ENCODE measurements at places on chromosomes 3 and 15. TPM values are rescaled to one million over a fixed set of nuclear protein-coding genes. Genes with fewer than 3 reads are reported as not detected.

DNA sequence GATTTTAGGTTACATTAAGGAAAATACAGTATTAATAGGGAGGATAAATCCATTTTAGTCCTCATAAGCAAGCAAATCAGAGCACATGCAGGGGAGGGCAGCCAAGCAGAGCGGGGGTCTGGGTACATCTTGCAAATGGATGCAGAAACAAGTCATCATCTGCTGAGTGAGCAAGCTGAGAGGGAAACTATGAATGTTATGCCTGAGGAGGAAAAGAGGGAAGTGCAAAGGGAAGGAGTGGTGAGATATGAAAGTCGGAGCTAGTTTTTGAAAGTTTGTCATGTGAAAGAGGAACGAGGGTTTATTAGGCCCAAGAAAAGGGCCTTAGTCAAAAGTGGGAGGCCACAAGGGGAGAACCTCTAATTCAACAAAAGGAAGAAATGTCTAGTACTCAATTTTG, 15.4 kb downstream of the PTX3 start:
- no peak for DNase-seq

GRCh38 chr3:26369133-26369532, 253.4 kb upstream of the LRRC3B start:
- no peak for DNase-seq

DNA sequence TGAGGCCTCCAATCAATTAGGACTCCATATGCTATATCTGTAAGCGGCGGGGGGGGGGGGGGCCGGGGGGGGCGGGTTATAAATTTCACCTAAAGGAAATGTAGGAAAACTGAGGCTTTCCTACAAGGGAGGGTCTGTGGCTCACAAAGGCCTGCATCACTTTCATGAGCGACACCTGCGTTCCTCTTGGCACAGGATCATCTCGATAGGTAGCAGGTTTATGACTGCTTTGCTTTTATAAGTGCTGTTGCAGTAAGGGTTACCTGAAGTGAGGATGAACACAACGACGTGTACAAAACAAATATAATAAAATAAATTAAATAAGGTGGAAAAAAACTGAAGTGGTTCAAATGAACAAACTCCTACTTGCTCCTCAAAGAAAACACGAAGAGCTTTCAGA, 194.3 kb downstream of the FOXP1 start:
- DNase-seq, result no peak

DNA sequence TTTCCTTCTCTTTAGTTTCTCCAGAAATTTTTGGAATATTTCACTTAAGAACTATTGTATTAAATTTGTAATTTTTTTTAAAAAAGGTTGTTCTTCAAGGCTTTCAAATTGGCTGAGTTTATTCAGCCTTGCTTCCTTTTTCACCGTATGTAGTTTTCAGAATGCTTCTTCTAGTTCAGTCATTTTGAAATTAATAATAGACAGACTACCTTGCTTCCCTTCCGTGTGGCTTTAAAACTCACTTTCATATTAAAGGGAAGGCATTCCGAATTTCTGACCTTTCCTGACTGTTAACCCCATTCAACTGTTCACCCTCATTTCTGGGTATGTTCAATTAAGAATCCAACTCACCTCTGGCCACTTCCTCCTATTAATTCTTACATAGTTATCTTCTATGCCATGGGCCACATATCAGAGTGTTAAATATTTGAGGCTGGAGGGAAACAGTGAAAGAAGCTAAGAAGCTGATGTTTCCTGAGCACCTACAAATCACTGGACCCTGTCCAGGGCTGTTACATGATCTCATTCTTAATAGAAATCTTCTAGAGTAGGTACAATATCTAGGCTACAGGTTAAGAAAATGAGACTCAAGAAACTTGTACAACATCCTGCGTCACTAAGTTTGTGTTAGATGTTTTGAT, 237.5 kb downstream of the P3H2 start:
- DNase-seq, result no peak

- no peak for DNase-seq
Measured at GRCh38 chr15:28060005-28060404, 39.1 kb downstream of the OCA2 start.

- DNase-seq, result no peak
Measured at GRCh38 chr15:33047077-33047476, 147.4 kb downstream of the FMN1 start.

- DNase-seq, result no peak
Measured at GRCh38 chr3:64848822-64849221, 161.0 kb upstream of the ADAMTS9 start.

GRCh38 chr3:55735976-55736375, 248.9 kb upstream of the WNT5A start:
- DNase-seq, result no peak

DNA sequence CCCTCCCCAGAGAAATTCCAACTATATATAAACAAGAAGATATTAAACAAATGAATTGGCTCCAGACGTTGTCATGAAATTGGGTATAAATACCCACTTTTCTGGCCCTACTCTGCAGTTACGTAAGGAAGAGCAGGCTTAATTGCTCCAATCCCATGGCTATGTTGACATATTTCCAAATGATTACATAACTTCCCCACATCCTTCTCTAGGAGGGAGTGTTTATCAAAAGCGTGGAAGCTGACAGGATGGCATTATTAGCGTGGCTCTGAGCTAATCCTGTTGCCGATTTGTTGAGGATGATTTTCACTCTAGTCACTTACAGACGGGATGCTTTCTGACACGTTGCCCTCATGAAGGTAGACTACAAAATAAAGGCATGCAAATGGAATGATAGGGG, 347.5 kb upstream of the TMCO5A start:
- DNase-seq, result no peak

GRCh38 chr3:77939726-77940125, 899.8 kb downstream of the ROBO2 start:
- no peak for DNase-seq

GRCh38 chr3:161043336-161044035, 61.7 kb downstream of the B3GALNT1 start:
- no peak for DNase-seq

DNA sequence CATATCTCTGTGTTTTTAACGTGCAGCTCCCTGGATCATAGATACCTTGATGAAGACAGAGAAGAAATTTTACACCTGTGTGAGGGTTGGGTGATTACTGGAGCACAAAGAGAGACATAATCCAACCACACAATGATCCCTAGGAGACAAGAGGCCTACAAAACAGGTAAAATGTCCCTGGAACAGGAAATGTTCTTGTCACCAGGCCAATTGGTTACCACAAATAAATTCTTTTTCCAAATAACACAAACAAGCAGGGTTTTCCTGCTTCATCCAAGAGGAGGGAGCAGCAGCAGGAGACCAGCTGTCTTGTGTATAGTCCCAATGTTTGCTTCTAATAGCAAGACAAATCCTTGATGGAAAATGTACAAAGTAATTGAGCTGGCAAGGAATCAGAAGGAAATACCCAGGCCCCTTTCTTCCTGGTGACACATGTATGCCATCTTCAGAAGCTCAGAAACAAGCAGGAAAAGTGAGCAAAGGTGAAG, 1.4 kb downstream of the MGLL start:
- no peak for DNase-seq

DNA sequence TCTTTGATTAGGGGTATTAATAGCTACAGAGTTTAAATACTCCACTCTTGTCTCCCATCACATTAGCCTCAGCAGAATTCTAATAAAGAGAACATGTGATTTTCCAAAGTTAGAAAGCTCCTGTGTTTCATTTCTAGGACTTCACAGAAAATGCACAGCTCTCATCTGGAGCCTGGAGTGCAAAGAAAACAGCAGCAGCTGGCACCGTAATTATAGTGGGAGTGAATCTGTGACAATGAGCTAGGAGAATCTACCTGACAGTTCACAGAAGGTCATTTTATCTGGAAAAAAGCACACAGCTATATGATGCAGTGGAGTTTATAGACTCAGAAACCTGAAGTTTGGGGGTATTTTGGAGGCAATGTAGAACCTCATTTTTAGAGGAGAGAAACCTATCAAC, 5.4 kb upstream of the TRIM59 start:
- DNase-seq, result no peak

GRCh38 chr3:14410503-14411165, 8.2 kb downstream of the SLC6A6 start:
- DNase-seq, result no peak

GRCh38 chr3:124526601-124527000, 203.7 kb upstream of the UMPS start:
- no peak for DNase-seq

- DNase-seq, result no peak
Measured at GRCh38 chr15:82858932-82859331, 49.5 kb downstream of the WHAMM start.

DNA sequence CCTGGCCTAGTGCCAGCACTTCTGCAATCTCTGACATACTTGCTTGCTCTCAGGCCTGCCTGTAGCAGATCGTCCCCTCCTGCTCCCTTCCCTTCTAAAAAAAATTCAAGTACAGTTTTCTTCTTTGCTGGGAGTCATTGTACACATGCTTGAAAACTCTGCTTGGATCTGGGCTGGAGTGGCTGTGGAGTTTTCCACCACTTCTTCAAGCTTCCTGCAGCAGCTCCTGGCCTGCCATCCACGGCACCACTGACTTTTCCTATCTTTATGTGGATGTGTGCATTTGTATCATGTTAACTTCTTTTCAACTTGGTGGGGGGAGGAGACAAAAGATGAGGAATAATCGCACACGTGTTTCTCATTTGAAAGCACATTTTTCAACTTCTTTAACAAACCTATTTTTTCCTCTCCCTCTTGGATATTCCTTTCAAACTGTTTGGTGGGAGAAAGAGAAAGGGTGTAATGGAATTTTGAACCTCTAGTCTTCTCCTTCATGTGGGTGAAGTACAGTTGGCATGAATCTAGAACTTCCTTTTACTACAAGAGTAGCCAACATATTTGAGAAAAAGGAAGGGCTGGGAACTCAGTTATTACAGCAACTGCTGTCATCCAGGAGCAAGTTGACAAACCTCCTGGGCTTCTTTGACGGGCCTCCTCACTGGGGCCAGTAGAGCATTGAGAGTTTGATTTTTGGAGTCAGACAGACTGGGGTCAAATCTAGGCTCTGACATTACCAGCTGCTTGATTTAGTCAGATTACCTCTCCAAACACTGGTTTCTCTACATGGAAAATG, 61.2 kb upstream of the LRTM1 start:
- DNase-seq, result peak; percentile 68

DNA sequence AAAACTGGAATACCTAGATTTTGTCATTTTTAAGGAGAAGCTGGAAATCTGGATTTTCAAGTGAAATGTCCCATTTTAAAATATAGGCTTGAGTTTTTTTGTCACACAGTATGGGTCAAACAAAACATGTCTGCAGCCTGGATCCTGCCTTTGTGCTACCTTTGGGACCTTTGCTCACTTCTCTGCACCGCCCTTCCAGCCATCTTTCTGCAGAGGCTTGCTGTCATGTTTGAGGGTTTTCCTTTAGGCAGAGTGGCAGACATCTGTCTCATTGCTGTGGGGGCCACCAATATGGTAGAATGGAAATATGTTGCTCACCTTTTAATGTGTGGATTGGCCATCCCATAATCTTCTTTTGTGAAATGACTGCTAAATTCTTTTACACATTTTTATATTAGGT, 136.3 kb downstream of the EEFSEC start:
- no peak for DNase-seq

GRCh38 chr3:142152384-142152783, 3.0 kb upstream of the TFDP2 start:
- no peak for DNase-seq

DNA sequence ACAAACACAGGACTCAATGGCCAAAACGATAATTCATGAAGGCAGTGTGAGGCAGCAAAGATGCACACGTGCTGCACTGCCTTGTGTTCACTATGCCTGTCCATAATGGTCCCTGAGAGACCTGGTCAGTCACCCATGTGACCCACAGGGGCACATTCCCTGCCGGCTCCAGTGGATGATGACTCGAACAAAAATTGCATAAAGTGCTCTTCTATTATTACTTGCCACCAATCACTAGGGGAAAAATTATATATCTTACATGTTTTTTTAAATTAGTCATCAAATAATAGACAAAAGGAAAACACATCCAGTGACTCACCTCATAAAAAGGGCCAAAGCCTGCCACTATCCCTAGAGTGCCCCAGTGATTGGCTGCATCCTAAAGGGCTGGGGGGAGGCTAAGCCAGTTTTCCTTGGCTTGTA, 47.5 kb downstream of the UBP1 start:
- DNase-seq, result no peak

Gene SHF
- 34.6 TPM for total RNA-seq

Gene RLBP1
- total RNA-seq, result not detected
